Activated T-cell treated with anti-CD3 and anti-CD28 coated beads, Interleukin-2, amount 50 U/mL, for 72 hours (primary cell): ENCODE measurements at places on chromosomes 2 and 18. TPM values are rescaled to one million over a fixed set of nuclear protein-coding genes. Genes with fewer than 3 reads are reported as not detected.

The INSIG2 gene
- 23.1 TPM for total RNA-seq

DNA sequence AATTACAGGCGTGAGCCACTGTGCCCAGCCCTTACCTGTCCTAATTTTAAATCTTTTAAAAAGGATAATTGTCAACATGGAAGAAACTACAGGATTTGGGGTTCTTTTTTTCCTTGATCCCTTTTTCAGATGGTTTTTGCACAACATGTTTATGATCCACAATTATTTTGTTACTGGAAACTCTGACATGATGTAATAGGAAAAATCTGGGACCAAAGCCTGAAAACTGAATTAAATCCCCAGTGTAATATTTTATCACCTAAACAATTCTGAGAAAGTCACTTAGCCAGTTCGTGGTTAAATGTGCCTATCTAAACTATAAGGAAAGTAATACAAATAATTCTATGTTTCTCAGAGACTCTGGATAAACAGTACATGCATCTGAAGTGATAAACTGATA is 1649.7 kb downstream of the LRP1B start:
- no peak for DNase-seq
- no peaks in the 10 kb centered on the region for H3K27me3 ChIP-seq
- H3K4me3 ChIP-seq, result no peak overlapping the region
- no peaks in the 10 kb centered on the region for H3K4me1 ChIP-seq

DNA sequence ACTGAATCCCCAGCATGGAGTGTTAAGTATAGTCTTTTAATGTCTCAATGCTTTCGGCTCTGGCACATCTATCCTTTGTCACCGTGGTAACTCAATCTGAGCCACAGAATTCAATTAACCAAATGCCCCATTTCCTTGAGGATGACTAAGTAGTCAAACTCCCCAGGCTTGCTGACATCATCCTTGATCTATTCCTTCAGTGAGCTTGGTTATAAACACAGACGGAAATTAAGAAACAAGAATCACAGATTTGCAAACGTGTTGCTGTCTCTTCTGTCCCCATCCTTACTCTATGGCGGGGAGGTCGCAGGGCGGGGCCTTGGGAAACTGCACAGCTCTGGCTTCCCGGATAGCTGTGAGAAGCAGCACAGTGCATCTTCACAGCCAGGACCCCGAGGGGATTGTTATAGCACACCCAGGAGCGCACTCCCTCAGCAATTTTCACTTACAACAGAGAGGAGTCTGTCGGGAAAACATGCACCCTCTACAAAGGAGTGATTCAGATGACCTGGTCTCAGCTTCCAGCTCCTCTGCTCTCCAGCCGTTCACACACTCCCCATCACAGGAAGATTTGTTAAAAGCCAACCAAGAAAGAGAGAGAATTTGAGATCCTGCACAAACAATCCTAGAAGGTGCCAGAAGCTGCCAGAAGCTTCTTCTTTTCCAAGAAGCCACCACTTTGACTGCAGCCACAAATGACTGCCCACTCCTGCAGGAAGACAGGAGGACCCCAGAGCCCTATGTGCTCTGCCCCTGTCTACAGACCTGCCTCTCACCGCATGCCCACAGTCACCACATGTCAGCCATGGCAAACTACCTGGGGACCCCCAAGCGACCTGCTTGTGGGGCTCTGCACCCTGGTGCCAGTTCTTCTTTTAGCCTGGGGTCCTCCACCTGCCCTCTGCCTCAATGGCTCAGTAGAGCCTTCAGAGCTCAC is 44.9 kb upstream of the YWHAQ start:
- no peaks in the 10 kb centered on the region for H3K36me3 ChIP-seq
- no peak overlapping the region for H3K27ac ChIP-seq
- peaks cover 11% of the 10 kb centered on the region for H3K4me1 ChIP-seq
- H3K4me3 ChIP-seq, result no peak overlapping the region

DNA sequence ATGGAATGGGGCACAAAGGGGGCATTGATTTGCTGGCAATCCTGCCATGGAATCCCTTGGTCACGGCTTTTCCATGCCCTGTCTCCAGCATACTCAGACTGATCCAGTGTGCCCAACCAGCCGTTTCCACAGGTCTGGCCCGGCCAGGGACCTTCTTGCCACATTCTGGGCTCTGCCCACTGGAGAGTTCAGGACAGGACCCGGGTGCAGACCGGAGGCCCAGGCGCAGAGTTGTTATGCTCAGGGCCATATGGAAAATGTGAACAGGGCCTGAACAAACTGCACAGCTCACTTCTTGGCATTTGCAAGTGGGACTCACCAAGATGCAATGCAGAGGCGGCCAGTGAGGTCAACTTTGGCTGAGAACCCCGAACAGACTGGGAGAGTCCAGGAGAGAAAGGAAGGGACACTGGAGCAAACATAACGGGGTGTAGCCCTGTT is 15.6 kb upstream of the ASAP2 start:
- no peaks in the 10 kb centered on the region for H3K4me1 ChIP-seq
- H3K27me3 ChIP-seq, result peaks cover 7% of the 10 kb centered on the region

DNA sequence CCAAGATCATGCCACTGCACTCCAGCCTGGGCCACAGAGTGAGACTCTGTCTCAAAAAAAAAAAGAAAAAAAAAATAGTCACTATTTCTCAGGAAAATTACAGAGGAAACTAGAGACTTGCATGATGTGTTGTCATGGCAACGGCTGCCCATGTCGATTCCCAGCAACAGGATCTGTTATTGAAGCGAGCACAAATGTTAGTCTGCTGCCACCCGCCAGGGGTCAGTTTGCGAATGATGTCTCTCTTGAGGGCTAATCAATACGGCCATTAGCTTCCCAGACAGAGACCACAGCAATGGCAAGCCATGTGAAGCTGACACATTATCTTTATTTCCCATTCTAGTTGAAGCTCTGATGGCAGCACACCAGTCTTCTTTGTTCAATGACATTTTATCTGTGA is 32.4 kb upstream of the ACYP2 start:
- no peaks in the 10 kb centered on the region for H3K27me3 ChIP-seq
- no peak for DNase-seq
- H3K36me3 ChIP-seq, result no peaks in the 10 kb centered on the region
- H3K4me1 ChIP-seq, result peaks cover 10% of the 10 kb centered on the region
- no peak overlapping the region for H3K4me3 ChIP-seq

- H3K36me3 ChIP-seq, result peaks cover 6% of the 10 kb centered on the region
- no peak for DNase-seq
- no peak overlapping the region for H3K27ac ChIP-seq
- peaks cover 7% of the 10 kb centered on the region for H3K27me3 ChIP-seq
- H3K4me3 ChIP-seq, result no peak overlapping the region
- H3K4me1 ChIP-seq, result peaks cover 75% of the 10 kb centered on the region
These were observed 375.1 kb upstream of the ID2 start for GRCh38 chr2:8306530-8307351.

GRCh38 chr2:11572996-11573395 is 39.2 kb downstream of the GREB1 start:
- H3K27ac ChIP-seq, result no peak overlapping the region
- no peak for DNase-seq
- H3K36me3 ChIP-seq, result no peaks in the 10 kb centered on the region
- no peaks in the 10 kb centered on the region for H3K27me3 ChIP-seq
- no peaks in the 10 kb centered on the region for H3K4me1 ChIP-seq

- peaks cover 20% of the 10 kb centered on the region for H3K4me1 ChIP-seq
- H3K36me3 ChIP-seq, result no peaks in the 10 kb centered on the region
- no peak overlapping the region for H3K4me3 ChIP-seq
- DNase-seq, result peak; percentile 0
These were observed 5.6 kb downstream of the PDCD1 start for GRCh38 chr2:241852981-241853631.

DNA sequence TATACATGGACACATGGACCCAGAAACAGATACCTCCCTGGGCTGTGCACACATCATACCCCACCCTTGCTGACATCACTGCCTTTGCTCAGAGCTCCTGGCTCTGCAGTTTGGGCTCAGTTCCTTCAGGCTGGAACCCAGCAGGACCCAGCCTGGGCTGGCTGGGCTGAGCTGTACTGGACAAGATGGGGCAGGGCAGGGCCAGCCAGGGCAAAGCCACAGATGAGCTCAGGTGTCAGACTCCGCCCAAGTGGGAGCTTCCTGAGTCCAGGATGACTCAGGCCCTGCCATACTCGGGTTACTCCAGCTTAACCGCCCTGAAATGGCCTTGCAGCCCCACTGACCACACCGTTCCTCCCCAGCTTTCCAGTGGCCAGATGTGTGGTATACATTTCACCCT is 284.9 kb downstream of the OSR1 start:
- H3K27me3 ChIP-seq, result no peaks in the 10 kb centered on the region
- no peak overlapping the region for H3K27ac ChIP-seq
- DNase-seq, result no peak
- no peak overlapping the region for H3K4me3 ChIP-seq
- H3K4me1 ChIP-seq, result no peaks in the 10 kb centered on the region

GRCh38 chr2:39464864-39465263 is 27.8 kb upstream of the MAP4K3 start:
- H3K27me3 ChIP-seq, result no peaks in the 10 kb centered on the region
- no peak for DNase-seq
- H3K4me3 ChIP-seq, result no peak overlapping the region
- peaks cover 36% of the 10 kb centered on the region for H3K4me1 ChIP-seq

DNA sequence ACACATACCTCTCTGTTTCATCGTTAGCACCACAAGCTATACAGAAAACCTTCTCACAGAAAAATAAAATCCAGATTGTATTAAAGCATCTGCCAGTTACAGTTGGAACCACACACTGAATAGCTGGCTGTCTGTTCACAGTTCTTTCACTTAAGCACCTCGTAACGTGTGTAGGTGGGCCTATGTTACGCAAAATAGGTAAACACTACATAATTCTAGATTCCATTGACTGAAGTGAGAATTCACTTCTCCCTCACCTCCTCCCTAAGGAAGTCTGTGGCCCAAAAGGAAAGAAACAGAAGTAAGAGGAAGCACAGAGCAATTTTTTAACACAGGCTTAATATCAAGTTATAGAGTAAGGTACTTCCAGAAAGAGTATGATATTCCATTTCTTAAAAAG is 24.9 kb downstream of the PELI1 start:
- H3K4me1 ChIP-seq, result peaks cover 75% of the 10 kb centered on the region
- DNase-seq, result no peak
- H3K36me3 ChIP-seq, result no peaks in the 10 kb centered on the region
- H3K27me3 ChIP-seq, result no peaks in the 10 kb centered on the region

- DNase-seq, result no peak
- H3K36me3 ChIP-seq, result peaks cover 2% of the 10 kb centered on the region
- no peak overlapping the region for H3K27ac ChIP-seq
- no peaks in the 10 kb centered on the region for H3K27me3 ChIP-seq
- no peaks in the 10 kb centered on the region for H3K4me1 ChIP-seq
These were observed 122.7 kb upstream of the RIOK3 start for GRCh38 chr18:23330423-23330822.

The SATB2 gene
- total RNA-seq, result 0.82 TPM

- peaks cover 32% of the 10 kb centered on the region for H3K4me1 ChIP-seq
- no peak overlapping the region for H3K27ac ChIP-seq
- H3K36me3 ChIP-seq, result no peaks in the 10 kb centered on the region
These were observed 29.5 kb upstream of the ITGB6 start for GRCh38 chr2:160229591-160229990.

- peaks cover 5% of the 10 kb centered on the region for H3K4me1 ChIP-seq
- no peaks in the 10 kb centered on the region for H3K36me3 ChIP-seq
- H3K4me3 ChIP-seq, result peak within 1 kb of the TSS; percentile 69
- peak; percentile 72 for DNase-seq
- H3K27ac ChIP-seq, result no peak within 1 kb of the TSS
- peaks cover 53% of the 10 kb centered on the region for H3K27me3 ChIP-seq
These were observed at the start of gene EFHD1 for GRCh38 chr2:232633413-232634205. EFHD1 (plus strand) TSS chr2:232633604; CDS start chr2:232633705, 101 bp downstream.

The TMEM247 gene
- not detected for total RNA-seq

The FAM237A gene
- total RNA-seq, result not detected

DNA sequence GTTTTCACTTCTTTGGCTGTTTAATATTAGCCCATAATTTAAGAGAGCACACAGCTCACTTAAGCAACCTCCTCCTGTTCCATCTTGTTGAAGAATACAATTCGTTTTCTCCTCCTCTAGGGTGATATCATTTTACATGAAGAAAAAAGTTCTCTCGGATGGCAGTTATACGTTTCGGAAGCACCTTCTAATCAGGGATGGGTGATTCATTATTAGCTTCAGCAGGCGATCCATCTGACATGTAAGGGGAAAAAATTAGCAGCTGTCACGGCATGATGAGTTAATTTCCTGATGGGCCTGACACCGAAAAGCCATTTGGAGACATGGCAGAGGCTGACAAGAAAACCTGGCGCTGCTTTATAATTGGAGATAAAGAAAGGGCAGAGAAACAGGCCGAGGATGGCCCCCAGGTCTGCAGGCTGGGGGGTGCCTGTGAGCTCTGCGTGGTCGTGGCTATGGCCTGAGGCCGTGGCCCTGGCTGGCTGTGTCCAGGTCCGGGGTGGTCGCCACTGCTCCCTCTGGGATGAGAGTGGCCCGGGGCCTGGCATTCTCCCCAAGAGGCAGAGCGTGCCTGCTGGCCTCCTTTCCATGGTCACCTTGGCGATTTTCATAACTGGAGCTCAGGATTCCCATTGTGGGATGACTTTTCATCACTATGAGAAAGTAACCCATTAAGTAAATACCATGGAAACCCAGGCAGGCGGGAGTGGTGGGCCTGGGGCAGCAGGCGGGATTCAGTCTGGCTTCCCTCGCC is 140.1 kb downstream of the PTGR3 start:
- H3K27me3 ChIP-seq, result no peaks in the 10 kb centered on the region
- no peak overlapping the region for H3K27ac ChIP-seq
- H3K4me1 ChIP-seq, result peaks cover 29% of the 10 kb centered on the region

- peaks cover 6% of the 10 kb centered on the region for H3K27me3 ChIP-seq
- no peak overlapping the region for H3K27ac ChIP-seq
- no peak overlapping the region for H3K4me3 ChIP-seq
These were observed 15.3 kb downstream of the CROCC2 start for GRCh38 chr2:240921311-240921994.

DNA sequence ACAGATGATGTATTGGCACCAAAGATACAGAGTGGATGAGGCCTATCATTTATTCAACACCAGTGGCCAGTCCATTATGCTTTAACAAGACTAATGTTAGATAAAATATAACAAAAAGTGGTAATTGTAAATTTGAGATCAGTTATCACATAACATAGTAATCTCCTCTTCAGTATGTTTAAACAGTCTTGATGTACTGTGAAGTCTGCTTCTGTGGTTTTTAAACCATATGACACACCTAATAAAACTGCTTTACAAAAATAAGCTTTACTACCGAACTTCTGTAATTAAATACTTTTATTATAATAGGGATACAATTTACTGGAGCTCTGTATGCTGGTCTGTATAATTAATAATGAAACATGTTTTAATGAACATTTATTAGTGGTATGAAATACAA is 2156.1 kb upstream of the CELF4 start:
- no peak overlapping the region for H3K4me3 ChIP-seq
- no peak for DNase-seq
- no peaks in the 10 kb centered on the region for H3K36me3 ChIP-seq
- H3K4me1 ChIP-seq, result no peaks in the 10 kb centered on the region
- no peak overlapping the region for H3K27ac ChIP-seq
- no peaks in the 10 kb centered on the region for H3K27me3 ChIP-seq

The UGT1A3 gene
- total RNA-seq, result not detected

DNA sequence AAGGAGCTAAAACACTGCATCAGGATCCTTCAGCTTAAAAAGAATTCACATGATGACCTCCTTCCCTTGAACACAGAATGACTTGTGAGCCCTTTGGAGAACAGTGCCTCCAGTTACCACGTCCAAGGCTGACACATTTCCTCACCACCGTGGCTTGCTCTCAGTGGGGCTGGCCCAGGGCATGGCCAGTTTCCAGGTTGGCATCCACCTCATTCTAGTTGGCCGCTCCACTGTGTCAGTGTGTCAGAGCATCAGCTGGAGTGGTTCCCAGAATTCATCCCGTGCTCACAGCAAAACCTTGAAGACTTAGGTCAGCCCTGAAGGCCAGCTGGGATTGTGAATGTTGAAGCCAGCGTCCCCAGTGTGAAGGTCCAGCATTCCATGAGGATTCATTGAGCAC is 158.5 kb downstream of the INSIG2 start:
- H3K4me1 ChIP-seq, result peaks cover 15% of the 10 kb centered on the region
- H3K36me3 ChIP-seq, result no peaks in the 10 kb centered on the region
- no peak for DNase-seq
- peaks cover 29% of the 10 kb centered on the region for H3K27me3 ChIP-seq
- no peak overlapping the region for H3K27ac ChIP-seq

The NFATC1 gene
- 70.4 TPM for total RNA-seq
